ENCODE measurements at places on chromosomes 7 and 10. TPM values are rescaled to one million over a fixed set of nuclear protein-coding genes. Genes with fewer than 3 reads are reported as not detected.

The OR2A1 gene
- not detected for total RNA-seq

The NPSR1 gene
- total RNA-seq: not detected

The BLOC1S2 gene
- 47.4 TPM for total RNA-seq

The LGI1 gene
- not detected for total RNA-seq

The FZD1 gene
- total RNA-seq: 18.7 TPM

The A1CF gene
- total RNA-seq: not detected

The EPC1 gene
- 22.0 TPM for total RNA-seq

The OR2A42 gene
- total RNA-seq: not detected

The WDR86 gene
- not detected for total RNA-seq

The RBM17 gene
- total RNA-seq: 54.7 TPM

The SPACDR gene
- total RNA-seq: 0.37 TPM

Data from uterine smooth muscle cell (primary cell).